ENCODE measurements at places on chromosomes 1 and 21.
A peak's percentile ranks its signal among the peaks of the same experiment; 100 is the strongest.

DNA sequence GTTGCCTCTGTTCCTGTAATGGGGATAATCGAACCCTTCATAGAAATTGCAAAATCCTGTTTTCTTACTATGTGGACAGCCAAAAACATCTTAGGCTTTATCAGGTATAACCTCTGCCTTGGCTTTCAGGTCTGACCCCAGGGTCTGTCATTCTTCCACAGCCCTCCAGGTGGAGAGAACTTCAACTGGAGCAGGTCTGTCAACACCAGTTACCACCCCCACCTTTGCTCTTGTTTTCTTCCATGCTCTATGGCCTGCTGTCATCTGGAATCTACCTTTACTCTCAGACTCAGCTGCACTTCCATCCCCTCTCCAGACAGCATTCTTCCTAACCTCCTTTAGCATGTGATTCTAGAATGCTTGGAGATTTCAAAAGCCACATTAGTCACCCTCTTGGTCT lies 10.4 kb upstream of the GJA9 start:
- H3K27ac ChIP-seq, result no peak overlapping the region
- no peak overlapping the region for H3K4me3 ChIP-seq
- peak; percentile 5 for DNase-seq
- no peaks in the 10 kb centered on the region for H3K36me3 ChIP-seq

- H3K27ac ChIP-seq, result no peak overlapping the region
- DNase-seq, result no peak
- H3K4me1 ChIP-seq, result peaks cover 7% of the 10 kb centered on the region
- no peak overlapping the region for H3K4me3 ChIP-seq
- no peaks in the 10 kb centered on the region for H3K27me3 ChIP-seq
These were observed 397.8 kb upstream of the VAMP3 start for GRCh38 chr1:7373251-7373650.

GRCh38 chr1:245045087-245045881 lies 109.5 kb upstream of the KIF26B start:
- H3K4me1 ChIP-seq, result peaks cover 6% of the 10 kb centered on the region
- no peak for DNase-seq
- no peaks in the 10 kb centered on the region for H3K36me3 ChIP-seq

- H3K4me1 ChIP-seq, result no peaks in the 10 kb centered on the region
- H3K27me3 ChIP-seq, result no peaks in the 10 kb centered on the region
- H3K27ac ChIP-seq, result no peak overlapping the region
- no peaks in the 10 kb centered on the region for H3K36me3 ChIP-seq
These were observed 314.7 kb downstream of the AMY1C start for GRCh38 chr1:104064399-104064798.

- H3K27me3 ChIP-seq, result no peaks in the 10 kb centered on the region
- DNase-seq, result no peak
- H3K4me1 ChIP-seq, result no peaks in the 10 kb centered on the region
- H3K27ac ChIP-seq, result no peak overlapping the region
- no peak overlapping the region for H3K4me3 ChIP-seq
- H3K36me3 ChIP-seq, result no peaks in the 10 kb centered on the region
These were observed 52.0 kb upstream of the TMPRSS2 start for GRCh38 chr21:41559658-41560631.

GRCh38 chr1:112264010-112264409 lies 132.0 kb upstream of the CTTNBP2NL start:
- H3K4me3 ChIP-seq, result no peak overlapping the region
- no peaks in the 10 kb centered on the region for H3K27me3 ChIP-seq
- H3K27ac ChIP-seq, result no peak overlapping the region
- no peak for DNase-seq
- no peaks in the 10 kb centered on the region for H3K36me3 ChIP-seq

- H3K36me3 ChIP-seq, result no peaks in the 10 kb centered on the region
- peaks cover 4% of the 10 kb centered on the region for H3K4me1 ChIP-seq
- H3K27ac ChIP-seq, result no peak overlapping the region
- no peak for DNase-seq
These were observed 52.2 kb downstream of the SMYD2 start for GRCh38 chr1:214332946-214333798.

GRCh38 chr1:219783605-219784235 lies 144.6 kb downstream of the SLC30A10 start:
- H3K4me3 ChIP-seq, result no peak overlapping the region
- no peak for DNase-seq
- no peak overlapping the region for H3K27ac ChIP-seq
- no peaks in the 10 kb centered on the region for H3K36me3 ChIP-seq

DNA sequence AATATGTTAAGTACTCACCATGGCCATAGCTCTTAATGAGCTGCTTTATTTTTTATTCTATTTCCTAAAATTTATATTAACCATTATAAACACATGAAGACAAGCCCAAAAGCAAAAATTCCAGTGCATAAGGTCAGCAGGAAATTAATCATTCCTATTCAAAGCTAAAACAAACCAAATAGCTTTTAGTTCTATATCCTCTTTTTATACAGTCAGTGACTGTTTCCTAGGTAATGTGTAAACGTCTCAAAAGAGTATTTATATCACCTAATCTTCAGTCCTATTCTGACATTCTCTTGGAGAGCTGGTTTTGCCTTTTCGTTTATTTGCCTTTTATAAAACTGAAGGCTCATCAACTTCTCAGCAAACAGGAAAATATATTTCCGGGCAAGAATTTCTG lies 4.2 kb downstream of the GOLPH3L start:
- no peak for DNase-seq
- H3K4me1 ChIP-seq, result no peaks in the 10 kb centered on the region
- no peak overlapping the region for H3K4me3 ChIP-seq

- H3K4me3 ChIP-seq, result no peak overlapping the region
- H3K27ac ChIP-seq, result no peak overlapping the region
- no peaks in the 10 kb centered on the region for H3K27me3 ChIP-seq
- H3K36me3 ChIP-seq, result no peaks in the 10 kb centered on the region
These were observed 68.3 kb downstream of the PTGER3 start for GRCh38 chr1:70979313-70979712.

DNA sequence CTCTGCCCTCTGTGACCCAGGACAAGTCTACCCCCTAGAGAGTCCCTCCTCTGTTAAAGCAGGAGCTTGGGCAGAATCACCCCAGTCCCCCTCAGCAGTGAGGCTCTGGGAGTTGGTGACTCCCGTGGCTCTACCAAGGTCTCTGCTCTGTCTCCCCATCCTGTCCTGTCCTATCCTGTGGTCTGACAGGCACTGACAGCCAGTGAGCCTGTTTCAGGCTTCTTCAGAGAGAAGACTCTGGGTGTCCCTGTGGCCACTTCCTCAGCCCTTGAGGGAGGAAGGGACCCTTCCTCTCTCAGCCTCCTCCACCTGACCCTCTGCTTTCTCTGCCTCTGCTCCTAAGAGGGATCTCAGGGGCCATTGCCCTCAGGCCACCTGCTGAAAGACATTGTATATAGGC lies 148.7 kb downstream of the FCRL5 start:
- peaks cover 3% of the 10 kb centered on the region for H3K4me1 ChIP-seq
- no peak overlapping the region for H3K4me3 ChIP-seq
- 0 out of 2 replicates have a peak overlapping the region, but pooled peaks have one; percentile 6 for H3K27ac ChIP-seq

GRCh38 chr1:245279346-245279745 lies 124.6 kb downstream of the KIF26B start:
- H3K4me3 ChIP-seq, result no peak overlapping the region
- no peaks in the 10 kb centered on the region for H3K4me1 ChIP-seq
- H3K27ac ChIP-seq, result no peak overlapping the region
- H3K27me3 ChIP-seq, result no peaks in the 10 kb centered on the region
- H3K36me3 ChIP-seq, result no peaks in the 10 kb centered on the region

GRCh38 chr1:181484821-181485220 lies 1.5 kb downstream of the CACNA1E start:
- peaks cover 4% of the 10 kb centered on the region for H3K4me1 ChIP-seq
- no peak overlapping the region for H3K4me3 ChIP-seq
- peaks cover 32% of the 10 kb centered on the region for H3K27me3 ChIP-seq
- no peak for DNase-seq

GRCh38 chr1:6864166-6864565 lies 78.9 kb downstream of the CAMTA1 start:
- H3K27me3 ChIP-seq, result no peaks in the 10 kb centered on the region
- H3K4me1 ChIP-seq, result peaks cover 12% of the 10 kb centered on the region
- DNase-seq, result no peak
- no peak overlapping the region for H3K27ac ChIP-seq
- H3K4me3 ChIP-seq, result no peak overlapping the region

DNA sequence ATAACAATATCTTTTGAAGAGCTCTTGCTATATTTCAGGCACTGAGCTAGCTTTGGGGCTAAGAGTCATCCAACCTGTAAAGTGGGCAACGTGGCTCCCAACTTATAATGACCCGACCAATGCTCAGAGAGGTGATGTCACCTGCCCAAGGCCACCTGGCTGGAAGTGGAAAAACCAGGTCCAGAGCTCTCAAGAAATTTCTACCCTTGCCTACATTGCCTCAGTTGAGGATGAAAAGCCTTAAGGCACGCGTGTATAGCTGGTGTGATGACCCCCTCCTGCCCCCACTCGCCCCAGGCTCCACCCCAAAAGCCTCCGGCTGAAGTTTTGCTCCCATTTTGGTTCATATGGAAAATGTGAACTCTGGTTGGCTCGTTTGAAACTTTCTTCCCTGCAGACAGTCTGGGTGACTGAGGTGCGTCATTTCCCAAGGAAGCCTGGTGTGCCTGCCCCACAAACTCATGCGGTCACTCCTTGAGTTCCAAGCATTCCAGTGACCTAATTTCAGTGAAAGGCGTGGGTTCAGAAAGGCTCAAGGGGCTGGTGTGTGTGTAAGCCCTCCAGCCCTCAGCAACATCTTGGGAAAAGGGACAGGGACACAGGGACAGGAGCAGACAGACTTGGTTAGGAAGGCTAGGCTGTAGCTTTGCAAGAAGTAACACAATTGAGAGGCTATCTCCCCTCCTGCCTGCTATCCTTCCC lies 20.5 kb downstream of the HTR1D start:
- H3K4me1 ChIP-seq, result 0 out of 2 replicates have a peak, but pooled peaks cover 3% of the 10 kb centered on the region
- H3K27me3 ChIP-seq, result no peaks in the 10 kb centered on the region
- no peak overlapping the region for H3K27ac ChIP-seq

DNA sequence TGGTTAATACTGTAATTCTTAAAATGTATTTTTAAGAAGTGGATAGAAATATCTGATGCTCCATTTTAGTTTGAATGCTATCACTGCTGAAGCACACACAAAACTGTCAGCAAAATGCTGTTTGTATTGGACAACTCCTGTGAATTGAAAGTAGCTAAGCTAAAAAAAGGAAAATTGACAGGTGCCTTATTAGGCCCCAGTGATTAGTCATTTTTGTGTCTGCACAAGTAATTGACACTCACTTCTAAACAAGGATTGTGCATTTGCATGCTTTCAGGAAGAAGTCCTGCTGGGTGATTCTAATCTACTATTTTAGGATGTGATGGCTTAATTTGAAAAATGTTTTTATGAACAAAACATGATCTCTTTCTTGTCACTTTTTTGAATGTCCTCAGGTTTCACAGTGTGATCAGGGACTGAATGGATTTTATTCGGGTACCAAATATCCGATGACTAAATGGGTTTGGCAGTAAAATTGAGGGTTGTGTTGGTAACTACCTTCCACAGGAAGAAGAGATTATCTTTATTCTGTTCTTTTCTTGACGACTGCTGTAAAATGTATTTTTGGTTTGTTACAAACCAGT lies 13.0 kb upstream of the MAP3K7CL start:
- H3K27ac ChIP-seq, result no peak overlapping the region
- H3K4me1 ChIP-seq, result no peaks in the 10 kb centered on the region
- no peak overlapping the region for H3K4me3 ChIP-seq
- H3K36me3 ChIP-seq, result no peaks in the 10 kb centered on the region
- no peaks in the 10 kb centered on the region for H3K27me3 ChIP-seq
- no peak for DNase-seq

GRCh38 chr1:7346070-7346596 lies 425.0 kb upstream of the VAMP3 start:
- H3K36me3 ChIP-seq, result no peaks in the 10 kb centered on the region
- no peak overlapping the region for H3K27ac ChIP-seq
- DNase-seq, result no peak
- no peaks in the 10 kb centered on the region for H3K27me3 ChIP-seq

DNA sequence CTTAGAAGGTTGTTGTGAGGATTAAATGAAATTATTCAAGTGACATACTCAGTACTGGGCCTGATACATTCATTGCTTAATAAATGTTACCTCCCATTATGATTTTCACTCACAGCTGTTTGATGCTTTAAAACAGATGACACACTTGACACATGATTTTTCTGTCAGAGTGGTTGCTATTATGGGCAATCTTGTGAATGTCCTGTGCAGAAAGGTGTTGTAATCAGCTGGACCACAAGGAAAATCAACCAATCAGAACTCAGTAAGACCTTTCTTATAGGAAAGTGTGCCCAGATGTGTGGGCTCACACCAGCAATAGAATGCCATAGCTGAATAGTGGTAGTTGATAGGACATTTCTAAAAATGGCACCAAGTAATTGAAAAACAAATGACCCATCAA lies 23.5 kb downstream of the GJA5 start:
- H3K4me1 ChIP-seq, result no peaks in the 10 kb centered on the region
- H3K27ac ChIP-seq, result no peak overlapping the region
- H3K27me3 ChIP-seq, result no peaks in the 10 kb centered on the region
- DNase-seq, result no peak
- no peak overlapping the region for H3K4me3 ChIP-seq
- H3K36me3 ChIP-seq, result no peaks in the 10 kb centered on the region

GRCh38 chr1:115303364-115303763 lies 34.7 kb downstream of the NGF start:
- no peak overlapping the region for H3K4me3 ChIP-seq
- H3K27ac ChIP-seq, result no peak overlapping the region
- peaks cover 4% of the 10 kb centered on the region for H3K4me1 ChIP-seq
- no peaks in the 10 kb centered on the region for H3K27me3 ChIP-seq

- no peak overlapping the region for H3K27ac ChIP-seq
- H3K4me3 ChIP-seq, result no peak overlapping the region
- no peaks in the 10 kb centered on the region for H3K4me1 ChIP-seq
- H3K27me3 ChIP-seq, result no peaks in the 10 kb centered on the region
These were observed 132.6 kb upstream of the DUSP10 start for GRCh38 chr1:221874285-221875003.

DNA sequence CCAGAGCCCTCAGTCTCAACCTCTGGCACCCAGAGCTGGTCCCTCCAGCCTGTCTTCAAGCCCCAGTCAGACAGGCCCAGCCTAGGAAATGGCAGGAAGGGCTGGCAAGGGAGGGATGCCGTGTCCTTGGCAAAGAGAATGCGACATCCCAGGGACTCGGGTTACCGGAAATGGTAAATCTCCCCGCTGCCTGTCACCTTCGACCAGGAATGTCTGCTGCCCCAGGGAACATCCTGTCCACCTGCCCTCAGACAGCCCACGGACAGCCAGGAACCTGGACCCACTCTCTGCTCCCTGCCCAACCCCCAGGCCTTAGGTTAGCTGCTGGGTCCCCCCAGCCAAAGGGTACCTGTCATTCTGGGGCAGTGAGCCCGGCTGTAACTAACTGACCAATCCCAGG lies 23.9 kb downstream of the HSPG2 start:
- DNase-seq, result peak; percentile 68
- no peaks in the 10 kb centered on the region for H3K36me3 ChIP-seq
- H3K4me1 ChIP-seq, result peaks cover 22% of the 10 kb centered on the region
- no peak overlapping the region for H3K27ac ChIP-seq
- no peaks in the 10 kb centered on the region for H3K27me3 ChIP-seq
- no peak overlapping the region for H3K4me3 ChIP-seq

DNA sequence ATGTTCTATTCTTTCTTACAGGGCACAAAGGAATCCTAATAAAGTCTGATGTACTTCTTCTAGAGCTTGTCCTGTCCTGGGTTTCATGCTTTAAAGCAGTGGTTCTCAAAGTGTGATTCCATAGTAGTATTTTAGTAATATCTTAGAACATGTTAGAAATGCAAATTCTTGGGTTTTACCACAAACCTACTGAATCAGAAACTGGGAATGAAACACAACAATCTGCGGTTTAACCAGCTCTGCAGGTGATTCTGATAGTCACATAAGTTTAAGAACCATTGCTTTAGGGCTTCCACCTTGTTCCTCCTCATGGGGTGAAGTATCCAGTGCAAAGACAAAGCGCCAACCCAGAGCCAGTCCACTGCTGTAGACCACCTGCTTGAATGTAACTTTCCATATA lies 41.1 kb downstream of the NGF start:
- H3K27me3 ChIP-seq, result no peaks in the 10 kb centered on the region
- H3K4me3 ChIP-seq, result no peak overlapping the region
- H3K36me3 ChIP-seq, result no peaks in the 10 kb centered on the region
- DNase-seq, result no peak
- H3K27ac ChIP-seq, result no peak overlapping the region

All from H1 (cell line).